ENCODE measurements at places on chromosomes 2 and 18.

DNA sequence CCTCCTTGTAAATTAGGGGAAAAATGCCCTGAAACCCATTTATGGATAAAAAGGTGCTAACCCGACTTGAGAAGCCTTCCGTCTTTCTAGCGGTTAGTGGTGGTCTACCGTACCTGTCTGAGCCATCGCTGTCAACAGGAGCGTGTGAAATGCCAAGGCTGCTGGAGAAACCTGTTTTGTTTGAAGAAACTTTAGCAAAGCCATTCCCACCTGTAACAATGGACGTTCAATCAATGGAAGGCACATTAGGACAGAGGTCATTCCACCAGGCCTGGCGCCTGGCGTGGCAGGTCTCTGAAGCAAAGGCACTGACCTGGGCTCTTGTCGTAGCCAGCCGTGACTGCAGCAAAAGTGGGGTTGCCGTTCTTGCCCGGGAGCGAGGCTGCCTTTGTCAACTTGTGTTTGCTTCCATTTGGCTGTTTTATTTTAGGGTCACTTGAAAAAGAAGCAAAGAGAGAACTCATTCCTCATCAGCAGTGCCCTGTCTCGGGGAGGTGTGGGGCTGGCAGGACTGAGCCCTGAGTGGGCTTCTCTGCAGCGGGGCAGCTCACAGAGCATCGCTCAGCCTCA, 47.2 kb downstream of the ZAP70 start:
- DNase-seq: no peak

- DNase-seq: peak; percentile 77
These were observed 45.1 kb upstream of the ACAA2 start for GRCh38 chr18:49858309-49859020.

DNA sequence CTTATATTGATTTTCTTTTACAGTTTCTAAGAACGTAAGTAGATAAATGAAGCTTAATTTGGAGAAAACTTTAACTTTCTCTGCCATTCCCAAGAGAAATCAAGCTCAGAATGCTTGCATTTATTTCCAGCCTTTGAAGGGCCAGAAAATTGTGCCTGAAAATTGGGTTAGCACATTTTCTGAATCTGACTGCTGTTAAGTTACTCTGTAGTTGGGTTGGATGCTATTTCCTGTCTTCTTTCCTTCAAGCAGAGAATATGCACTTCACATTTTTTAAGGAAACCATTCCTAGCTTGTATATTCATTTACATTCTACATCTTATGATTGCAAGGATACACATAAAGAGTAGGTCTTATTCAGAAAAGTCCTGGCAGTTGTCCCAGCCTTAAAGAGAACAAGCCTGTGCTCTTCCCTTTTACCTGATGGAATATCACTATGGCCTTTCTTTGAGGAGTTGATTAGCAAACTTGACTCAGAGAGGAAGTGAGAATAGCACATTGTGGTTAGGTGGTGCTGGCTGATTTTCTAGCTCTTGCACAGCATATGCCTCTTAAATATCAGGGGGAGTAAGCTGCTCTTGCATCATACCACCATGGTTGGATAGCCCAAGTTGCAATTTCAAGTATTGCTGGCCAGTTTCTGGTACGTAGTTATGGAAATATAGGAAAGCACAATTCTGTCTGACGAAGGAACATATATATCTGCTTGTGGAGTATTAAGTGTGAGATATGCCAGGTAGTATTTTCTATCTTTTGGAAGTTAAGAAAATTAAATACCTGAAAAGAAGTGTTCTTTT, 133.7 kb downstream of the COMMD1 start:
- peak; percentile 92 for DNase-seq

- DNase-seq: no peak
These were observed 113.0 kb upstream of the NEDD4L start for GRCh38 chr18:57931038-57931437.

GRCh38 chr2:54648256-54648655, 75.2 kb upstream of the EML6 start:
- no peak for DNase-seq

DNA sequence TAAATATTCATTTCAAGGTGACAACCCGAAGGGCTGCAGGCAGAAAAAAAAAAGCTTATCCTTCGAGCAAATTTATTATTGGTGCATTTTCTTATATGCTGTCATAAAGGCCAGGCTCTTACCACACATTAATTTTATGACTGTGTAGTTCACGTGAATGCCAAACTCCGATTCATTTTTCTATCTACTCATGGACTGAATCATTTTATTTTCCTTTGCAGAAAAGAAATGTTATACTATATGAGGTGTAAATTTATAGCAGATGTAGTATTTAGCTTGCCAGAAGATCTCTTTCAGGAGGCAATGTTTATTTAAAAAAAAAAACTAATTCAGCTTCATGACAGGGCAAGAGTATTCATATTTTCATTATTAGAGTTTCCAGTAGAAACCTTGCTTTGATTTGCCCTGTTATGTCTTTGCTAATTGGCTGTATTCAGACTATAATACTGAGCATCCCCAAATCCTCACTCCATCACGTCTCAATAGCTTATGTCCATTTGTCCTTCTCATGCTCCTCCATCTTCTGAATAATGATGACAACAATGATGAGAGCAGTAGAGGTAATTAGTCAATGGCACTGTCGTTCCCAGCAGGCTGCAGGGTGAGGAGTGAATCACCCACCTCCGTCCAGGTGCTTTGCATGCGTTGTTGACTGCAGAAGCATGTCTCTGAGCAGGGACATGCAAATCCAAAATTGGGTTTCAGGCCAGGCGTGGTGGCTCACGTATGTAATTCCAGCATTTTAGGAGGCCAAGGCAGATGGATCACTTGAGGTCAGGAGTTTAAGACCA, 101.1 kb upstream of the RAB12 start:
- no peak for DNase-seq

DNA sequence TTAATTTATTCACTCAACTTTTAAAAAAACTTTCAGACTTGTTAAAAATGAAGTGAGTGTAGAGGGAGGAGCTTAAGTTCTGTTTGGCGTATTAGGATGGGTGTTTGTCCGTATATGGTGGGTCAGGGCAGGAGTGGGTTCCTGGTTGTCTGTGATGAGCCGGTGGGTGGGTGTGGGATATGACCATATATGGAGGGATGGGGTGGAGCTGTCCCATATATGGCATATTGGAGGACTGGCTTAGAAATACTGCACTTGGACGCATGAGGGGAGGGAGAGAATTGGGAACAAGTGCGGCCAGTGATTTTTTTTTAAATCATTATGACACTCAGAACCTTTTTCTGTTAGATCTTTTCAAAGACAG, 1.5 kb downstream of the KDM3A start:
- DNase-seq: peak; percentile 86

DNA sequence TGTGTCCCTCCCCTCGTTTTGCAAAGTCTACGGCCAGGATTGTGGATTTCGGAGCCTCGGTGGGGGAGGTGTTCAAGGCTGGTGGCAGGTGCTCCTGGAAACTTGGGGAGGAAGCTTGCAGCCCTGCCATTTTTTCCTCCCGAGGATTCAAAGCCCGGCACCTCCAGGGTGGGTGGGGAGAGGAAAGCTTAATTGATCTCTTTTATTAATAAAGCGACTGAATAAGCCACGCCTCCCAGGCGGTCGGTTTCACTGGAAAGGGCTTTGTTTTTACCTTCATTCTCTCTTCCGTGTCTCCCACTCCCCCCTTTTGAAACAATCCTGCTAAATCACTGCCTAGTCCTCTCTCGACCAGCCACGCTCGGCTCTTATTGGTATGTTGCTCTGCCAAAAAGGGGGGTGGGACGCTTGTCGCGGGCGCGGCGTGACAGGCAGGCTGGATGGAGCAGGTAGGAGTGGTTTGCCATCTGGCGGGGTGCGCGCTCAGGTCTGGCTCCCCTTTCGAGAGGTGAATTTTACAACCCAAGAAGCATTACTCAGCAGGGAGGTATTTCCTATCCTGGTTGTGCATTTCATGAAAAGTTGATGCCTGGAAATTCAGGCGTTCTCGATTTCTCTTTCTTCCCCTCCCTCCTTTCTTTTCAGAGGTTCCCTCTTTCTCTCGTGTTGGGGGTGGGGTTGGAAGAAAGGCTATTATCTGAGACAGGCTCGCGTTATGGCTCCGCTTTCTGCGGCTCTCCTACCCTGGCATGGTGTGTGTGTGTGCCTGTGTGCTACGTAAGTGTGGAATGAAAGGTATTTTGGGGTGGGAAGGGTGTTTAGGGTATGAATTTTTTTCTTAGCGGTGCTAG, 1.4 kb downstream of the NEDD4L start:
- peak; percentile 24 for DNase-seq

DNA sequence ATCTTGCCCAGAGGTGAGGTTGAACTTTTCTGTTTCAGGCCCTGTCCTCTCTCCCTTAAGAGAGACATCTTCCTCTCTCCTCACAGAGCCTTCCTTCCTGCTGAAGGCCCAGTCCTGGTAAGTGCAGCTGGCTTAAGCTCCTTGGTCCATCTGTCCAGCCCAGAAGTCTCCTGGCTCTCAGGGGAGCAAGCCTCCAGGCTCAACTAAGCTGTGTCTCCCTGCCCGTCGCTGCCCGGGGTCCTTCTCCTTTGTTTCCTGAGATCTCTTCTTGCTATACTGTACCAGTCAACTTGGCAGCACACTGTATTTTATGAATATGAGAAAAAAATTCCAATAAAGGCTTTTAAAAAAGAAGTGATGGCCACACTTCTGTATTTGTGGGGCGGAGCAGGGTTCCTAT, 77.4 kb downstream of the KCNF1 start:
- DNase-seq: no peak

DNA sequence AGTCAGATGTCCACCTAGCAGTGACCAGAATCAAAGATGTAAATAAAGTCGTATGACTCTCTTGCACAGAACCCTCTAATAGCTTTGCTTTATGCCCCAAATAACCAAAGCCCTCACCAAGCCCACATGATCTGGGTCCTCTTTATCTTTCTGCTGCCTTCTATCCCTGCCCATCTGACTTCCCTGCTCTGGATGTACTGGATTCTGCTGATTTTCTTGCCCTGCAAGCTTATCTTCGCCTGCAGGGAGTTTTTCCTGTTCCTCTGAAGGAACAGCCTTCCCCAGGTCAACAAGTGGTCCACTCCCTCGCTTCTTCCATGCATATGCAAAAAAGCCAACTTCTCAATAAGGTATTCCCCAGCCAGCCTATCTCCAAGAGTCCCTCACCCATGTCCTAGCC, 18.7 kb downstream of the IL36B start:
- no peak for DNase-seq

DNA sequence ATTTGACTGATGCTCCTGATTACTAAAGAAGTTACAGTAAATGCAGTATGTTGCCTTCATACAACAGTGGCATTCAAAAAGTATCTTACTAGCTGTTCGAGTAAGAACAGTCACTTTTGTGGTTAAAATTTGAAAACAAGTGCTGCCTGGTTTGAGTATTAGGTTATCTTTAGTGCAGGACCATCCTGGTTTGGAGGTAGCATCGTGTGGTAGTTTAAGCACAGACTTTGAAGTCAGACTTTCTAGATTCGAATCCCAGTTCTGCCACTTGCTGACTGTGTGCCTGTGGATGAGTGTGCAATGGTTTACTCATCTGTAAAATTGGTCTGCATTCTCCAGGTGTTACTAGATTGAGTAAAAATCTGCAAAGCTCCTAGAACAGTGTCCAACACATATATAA, 96.8 kb downstream of the SGPP2 start:
- no peak for DNase-seq

DNA sequence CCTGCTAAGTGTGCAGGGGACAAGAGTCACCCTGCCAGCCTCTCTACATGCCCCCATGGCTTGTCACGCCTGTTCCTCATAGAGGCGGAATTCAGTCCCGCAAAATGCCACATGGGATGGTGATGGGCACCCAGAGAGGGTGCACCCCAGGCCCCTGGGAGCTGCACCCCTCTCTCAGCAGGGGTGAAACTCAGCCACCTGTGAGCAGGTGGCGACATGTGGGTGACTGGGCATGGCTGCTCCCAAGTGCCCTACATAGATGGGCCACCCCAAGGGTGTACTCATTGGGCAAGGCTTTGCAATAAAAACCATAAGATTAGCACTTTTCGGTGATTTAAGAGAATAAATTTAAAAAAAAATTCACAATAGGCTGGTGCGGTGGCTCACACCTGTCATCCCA, 6.3 kb downstream of the HS6ST1 start:
- no peak for DNase-seq

GRCh38 chr2:110105183-110105582, 10.4 kb downstream of the MALL start:
- DNase-seq: no peak

DNA sequence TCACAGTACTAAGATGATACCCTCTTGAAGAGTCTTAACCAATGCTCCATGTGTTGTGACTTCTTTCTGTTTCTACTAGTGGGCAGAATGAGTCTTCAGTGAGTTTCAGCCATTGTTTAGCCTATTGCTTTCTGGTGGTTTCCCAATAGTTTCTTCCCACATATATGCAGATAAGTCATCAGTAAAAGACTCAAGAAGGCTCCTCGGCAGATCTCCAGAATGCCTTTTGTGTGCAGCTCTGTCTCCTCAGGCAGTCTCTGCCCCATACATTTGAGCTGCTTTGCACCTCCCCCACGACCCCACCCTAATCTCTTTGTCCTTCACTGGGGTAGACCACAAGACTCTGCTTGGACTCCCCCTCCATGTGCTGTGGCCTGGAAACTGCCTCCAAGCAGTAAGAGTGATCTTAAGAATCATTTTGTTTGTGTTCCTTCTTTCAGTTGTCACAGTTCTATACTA, 71.6 kb upstream of the CHRNA1 start:
- peak; percentile 20 for DNase-seq

GRCh38 chr2:138475277-138475776, 26.2 kb upstream of the SPOPL start:
- peak; percentile 19 for DNase-seq

- no peak for DNase-seq
These were observed 292.5 kb upstream of the CNTNAP5 start for GRCh38 chr2:123732563-123732962.

DNA sequence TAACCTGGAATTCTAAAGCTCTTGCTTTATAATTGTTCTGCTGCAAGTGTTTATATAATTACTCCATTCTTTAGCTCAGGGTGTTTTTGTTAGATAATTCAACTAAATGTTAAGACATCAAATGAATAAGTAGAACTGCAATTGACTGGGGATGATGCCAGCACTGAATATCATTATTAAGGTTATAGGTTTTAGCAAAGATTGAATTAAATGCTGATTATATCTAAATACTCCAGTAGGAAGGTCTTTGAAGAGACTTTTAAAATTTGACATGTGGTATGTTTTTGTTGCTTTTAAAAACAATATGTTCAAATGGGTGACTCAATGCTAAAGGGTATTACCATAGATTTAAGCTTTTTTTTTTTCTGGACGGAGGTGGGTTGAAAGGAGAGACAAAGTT, 170.1 kb upstream of the THUMPD2 start:
- DNase-seq: no peak

DNA sequence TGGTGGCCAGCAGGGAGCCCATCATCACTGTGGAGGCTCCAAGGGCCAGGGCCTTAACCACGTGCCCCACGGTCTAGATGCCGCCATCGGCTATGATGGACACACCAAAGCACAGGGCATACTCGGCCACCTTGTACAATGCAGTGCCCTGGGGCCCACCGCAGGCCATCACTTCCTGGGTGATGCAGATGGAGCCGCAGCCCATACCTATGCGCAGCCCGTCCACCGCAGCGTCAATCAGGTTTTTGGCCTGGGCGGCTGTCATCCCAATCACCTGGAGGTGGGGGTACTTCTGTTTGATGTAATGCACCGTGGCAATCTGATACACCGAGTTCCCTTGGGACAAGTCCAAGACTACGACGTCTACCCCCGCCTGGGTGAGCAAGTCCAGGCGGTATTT, 153.3 kb upstream of the ZSWIM2 start:
- DNase-seq: no peak
